ENCODE measurements at places on chromosomes 4 and X. TPM values are rescaled to one million over a fixed set of nuclear protein-coding genes. Genes with fewer than 3 reads are reported as not detected.

DNA sequence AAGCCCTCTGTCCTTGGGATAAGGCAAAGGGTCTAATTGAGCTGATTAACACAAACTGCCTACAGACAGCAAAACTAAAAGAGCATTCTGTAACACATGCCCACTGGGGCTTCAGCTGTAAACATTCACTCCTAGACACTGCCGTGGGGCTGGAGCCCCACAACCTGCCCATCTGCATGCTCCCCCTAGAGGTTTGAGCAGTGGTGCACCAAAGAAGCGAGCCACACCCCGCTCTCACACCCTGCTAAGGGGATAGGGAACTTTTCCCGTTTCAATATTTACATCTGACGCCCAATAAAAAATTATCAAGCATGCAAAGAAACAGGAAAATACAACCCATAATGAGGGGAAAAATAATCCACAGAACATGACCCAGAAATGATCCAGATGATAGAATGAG is 46.9 kb upstream of the HSD17B10 start:
- no peak for DNase-seq

DNA sequence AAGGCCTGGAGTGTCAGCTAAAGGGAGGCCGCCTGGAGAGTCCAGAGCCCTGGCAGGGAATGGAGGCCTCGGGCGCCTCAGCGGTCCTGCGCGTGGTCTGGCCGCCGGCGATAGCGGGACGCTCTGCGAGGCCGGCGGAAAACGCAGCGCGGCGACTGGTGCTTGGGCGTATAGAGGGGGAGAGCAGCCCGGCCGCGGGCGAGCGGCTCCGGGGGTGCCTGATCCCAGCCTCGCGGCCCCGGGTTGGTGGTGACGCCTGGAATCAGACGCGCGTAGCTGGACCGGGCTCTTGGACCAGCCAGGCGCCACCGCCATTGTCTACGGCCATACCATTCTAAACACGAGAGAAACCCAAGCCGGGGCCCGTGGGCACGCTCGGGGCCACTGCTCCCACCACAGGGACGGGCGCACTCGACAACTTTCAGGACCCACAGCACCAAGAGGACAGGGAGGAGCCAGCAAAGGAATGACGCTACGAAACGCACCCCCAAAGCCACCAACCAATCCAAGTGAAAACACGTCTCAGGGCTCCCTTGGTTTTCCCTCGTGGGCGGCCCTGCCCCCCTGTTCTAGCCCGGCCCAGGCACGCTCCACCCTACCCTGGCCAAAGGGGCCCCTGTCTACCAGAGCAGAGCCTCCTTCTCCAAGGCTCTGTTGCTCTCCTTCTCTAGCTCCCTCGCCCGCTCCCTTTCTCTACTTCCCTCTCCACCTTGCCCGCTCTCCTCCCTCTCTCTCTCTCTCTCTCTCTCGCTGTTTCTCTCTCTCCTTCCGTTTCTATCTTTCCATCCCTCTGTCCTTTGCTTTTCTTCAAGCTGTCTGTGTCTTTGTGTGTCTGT is 7.8 kb downstream of the FRG2 start:
- peak; percentile 26 for DNase-seq

DNA sequence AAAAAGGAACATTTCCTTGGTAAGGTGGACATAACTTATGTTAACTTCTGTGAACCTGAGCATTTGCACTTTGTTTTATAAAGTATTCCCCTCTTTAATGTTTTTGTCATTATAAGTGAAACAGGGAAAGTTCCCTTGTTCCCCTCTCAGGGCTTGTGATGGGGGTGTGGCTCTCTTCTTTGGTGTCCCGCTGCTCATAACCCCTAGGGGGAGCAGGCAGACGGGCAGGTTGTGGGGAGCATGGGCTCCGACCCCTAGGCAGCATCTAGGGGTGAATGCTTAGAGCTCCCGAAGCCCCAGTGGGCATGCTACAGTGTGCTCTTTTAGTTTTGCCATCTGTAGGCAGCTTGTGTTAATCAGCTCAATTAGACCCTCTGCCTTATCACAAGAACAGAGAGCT is 200.4 kb downstream of the DACH2 start:
- DNase-seq: no peak

GRCh38 chrX:25052798-25053534 is 37.2 kb upstream of the ARX start:
- no peak for DNase-seq

The TMEM150C gene
- total RNA-seq: 19.4 TPM

The FGG gene
- total RNA-seq: not detected

The NUDT10 gene
- total RNA-seq: 0.13 TPM

The RNF212 gene
- total RNA-seq: 0.30 TPM

The USP27X gene
- 1.9 TPM for total RNA-seq

The DDX60 gene
- 4.4 TPM for total RNA-seq

- no peak for DNase-seq
These were observed 326.3 kb downstream of the RAPGEF2 start for GRCh38 chr4:159428975-159429692.

GRCh38 chrX:153732401-153732800 is 7.7 kb downstream of the ABCD1 start:
- DNase-seq: no peak

The SSX3 gene
- total RNA-seq: not detected

DNA sequence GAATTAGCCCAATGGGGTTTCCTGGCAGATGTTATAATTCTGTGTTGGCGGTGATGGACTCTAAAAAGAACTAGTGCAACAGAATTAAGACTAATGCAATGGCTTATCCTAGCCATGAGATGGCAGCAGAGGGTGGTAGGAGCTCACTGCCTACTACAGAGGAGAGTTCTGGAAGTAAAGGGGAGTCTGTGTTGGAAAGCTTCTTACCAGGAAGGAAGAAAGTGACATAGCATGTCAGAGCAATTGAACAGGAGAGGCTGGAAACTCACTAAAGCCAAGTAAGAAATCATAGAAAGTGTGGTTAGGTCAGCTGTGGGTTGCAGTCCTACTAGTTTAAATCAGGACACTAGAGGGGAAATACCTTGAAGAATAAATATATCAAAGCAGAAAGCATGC is 6.3 kb upstream of the TRPC5OS start:
- DNase-seq: no peak

- DNase-seq: no peak
These were observed 473.6 kb downstream of the BCOR start for GRCh38 chrX:39624166-39624565.

The UCP1 gene
- not detected for total RNA-seq

The SLC4A4 gene
- total RNA-seq: 21.2 TPM

The ZXDA gene
- total RNA-seq: 3.6 TPM

GRCh38 chr4:46254788-46255187 is 130.9 kb upstream of the GABRG1 start:
- DNase-seq: no peak

The SPACA5 gene
- total RNA-seq: not detected

DNA sequence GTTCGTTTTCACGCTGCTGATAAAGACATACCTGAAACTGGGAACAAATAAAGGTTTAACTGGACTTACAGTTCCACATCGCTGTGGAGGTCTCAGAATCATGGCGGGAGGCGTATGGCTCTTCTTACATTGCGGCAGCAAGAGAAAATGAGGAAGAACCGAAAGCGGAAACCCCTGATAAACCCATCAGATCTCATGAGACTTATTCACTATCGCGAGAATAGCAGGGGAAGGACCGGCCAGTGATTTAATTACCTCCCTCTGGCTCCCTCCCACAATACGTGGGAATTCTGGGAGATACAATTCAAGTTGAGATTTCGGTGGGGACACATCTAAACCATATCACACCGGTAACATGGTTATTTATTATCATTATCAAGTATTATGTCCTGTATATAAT is 2204.5 kb downstream of the ARAP2 start:
- DNase-seq: no peak

The LIMCH1 gene
- total RNA-seq: 272 TPM

DNA sequence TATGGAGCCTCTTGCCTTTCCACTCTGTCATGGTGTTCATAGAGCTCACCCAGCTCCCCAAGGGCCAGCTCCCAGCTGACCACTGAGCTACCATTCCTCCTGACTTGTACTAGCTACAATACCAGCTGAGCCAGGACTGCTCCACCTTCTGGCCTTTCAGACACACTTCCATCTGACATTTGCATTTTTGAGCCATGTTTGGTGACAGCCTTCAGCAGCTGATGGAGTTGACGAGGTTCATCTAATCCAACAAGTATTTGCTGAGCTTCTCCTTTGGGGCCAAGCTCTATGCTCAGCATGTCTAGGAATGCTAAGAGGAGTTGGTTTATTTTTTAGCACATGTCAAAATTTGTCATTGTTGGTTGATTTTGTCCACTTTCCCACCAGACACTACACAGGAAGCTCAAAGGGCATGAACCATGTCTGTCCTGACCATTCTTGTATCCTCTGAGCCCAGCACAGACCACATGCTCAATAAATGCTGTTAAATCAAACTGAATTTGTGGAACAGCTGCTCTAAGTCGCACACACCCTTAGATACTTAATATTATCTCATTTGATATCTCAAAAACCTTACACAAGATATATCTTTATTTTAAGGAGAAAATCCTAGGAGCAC is 142.6 kb upstream of the PPARGC1A start:
- peak; percentile 40 for DNase-seq

GRCh38 chr4:121796283-121796682 is 4.8 kb upstream of the EXOSC9 start:
- DNase-seq: no peak

DNA sequence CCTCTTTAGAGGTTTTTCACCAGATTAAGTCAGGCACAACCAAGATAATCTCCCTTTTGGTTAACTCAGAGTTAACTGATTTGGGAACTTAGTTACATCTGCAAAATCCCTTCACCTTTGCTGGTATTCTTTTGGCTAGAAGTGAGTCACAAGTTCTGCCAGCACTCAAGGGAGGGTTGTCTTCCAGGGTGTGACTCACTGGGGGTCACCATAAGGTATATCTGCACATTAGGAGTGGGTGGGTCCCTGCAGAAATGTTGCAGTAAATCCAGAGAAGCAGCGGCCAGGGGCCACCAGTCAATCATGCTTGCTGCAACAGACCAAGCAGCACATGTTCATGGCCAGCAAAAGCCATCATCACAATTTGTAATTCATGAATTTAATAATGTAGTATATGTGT is 59.8 kb upstream of the MAML3 start:
- no peak for DNase-seq

DNA sequence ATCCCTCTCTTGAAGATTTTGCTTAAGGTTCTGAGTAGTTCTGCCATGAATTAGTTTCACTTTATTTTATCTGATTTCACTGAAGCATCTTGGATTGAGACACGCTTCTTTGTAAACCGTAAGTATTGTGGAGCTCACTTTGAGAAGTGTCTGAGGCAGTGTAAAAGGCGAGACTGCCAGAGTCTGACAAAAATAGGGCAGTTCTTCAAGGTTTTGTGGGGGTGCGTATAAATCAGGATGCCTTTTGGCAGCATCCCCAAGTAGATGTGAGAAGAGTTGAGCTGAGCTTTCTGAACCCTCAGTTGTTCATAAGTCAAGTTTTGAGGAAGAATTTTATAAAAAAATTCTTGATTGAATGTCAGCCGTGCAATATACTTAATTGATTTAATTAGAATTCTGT is 76.3 kb downstream of the RBPJ start:
- DNase-seq: no peak

DNA sequence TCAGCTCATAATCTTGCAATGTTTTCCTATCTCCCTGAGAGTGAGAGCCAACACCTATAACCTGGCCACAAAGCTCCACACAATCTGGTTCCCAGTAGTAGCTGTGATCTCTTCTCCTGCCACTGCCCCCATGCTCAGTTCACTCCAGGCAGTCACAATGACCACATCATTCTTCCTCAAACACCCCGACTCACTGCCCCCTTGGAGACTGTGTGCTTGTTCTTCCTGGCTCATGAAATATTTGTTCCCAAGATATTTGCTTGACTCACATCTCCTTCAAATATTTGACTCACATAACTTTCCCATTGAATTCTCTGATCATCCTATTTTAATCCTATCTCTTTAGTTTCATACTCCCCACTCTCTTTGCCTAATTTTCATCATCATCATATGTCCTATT is 173.7 kb downstream of the AREG start:
- DNase-seq: no peak

- no peak for DNase-seq
These were observed 1028.4 kb upstream of the INTU start for GRCh38 chr4:126604268-126604867.

GRCh38 chr4:53494851-53495250 is 96.4 kb downstream of the LNX1 start:
- DNase-seq: no peak

The MAGEE1 gene
- 2.5 TPM for total RNA-seq

GRCh38 chrX:38110231-38110630 is 103.9 kb downstream of the SYTL5 start:
- no peak for DNase-seq

- DNase-seq: no peak
These were observed 26.6 kb downstream of the FRMD7 start for GRCh38 chrX:132101206-132101605.

- DNase-seq: no peak
These were observed 67.1 kb downstream of the DTHD1 start for GRCh38 chr4:36348403-36348938.

The DGKK gene
- total RNA-seq: not detected

The ZIC3 gene
- total RNA-seq: not detected

- no peak for DNase-seq
These were observed 1.4 kb downstream of the THOC2 start for GRCh38 chrX:123731258-123731986.

- DNase-seq: no peak
These were observed 91.7 kb upstream of the ADRA2C start for GRCh38 chr4:3674479-3674851.

The CSN1S1 gene
- total RNA-seq: not detected

GRCh38 chrX:53729751-53730150 is 43.2 kb upstream of the HUWE1 start:
- DNase-seq: no peak

The MAGEA3 gene
- not detected for total RNA-seq
